ENCODE measurements at places on chromosomes 6 and 20.

DNA sequence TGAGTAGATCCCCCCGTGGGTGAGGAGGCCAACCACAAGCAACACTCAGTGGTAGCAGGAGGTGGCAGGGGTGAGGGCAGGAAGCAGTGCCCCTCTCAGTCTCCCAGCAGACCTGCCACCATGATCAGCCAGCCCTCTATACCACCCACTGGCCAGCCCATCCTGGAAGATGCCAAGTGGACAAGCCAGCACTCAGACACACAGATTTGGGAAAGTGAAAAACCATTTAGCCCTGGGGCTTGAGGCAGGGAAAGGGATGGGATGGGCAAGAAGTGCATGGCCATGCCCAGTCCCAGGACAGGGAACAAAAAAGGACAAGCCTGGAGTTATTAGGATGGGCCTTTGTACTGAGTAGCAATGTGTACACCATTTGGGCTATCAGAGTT lies 76.9 kb downstream of the HFE start:
- no peak overlapping the region for H3K4me3 ChIP-seq
- H3K4me1 ChIP-seq = peaks cover 20% of the 10 kb centered on the region
- no peak for DNase-seq

- no peak for DNase-seq
- no peak overlapping the region for H3K27ac ChIP-seq
Observed at GRCh38 chr20:64106435-64106961, 867 bp downstream of the NPBWR2 start.

DNA sequence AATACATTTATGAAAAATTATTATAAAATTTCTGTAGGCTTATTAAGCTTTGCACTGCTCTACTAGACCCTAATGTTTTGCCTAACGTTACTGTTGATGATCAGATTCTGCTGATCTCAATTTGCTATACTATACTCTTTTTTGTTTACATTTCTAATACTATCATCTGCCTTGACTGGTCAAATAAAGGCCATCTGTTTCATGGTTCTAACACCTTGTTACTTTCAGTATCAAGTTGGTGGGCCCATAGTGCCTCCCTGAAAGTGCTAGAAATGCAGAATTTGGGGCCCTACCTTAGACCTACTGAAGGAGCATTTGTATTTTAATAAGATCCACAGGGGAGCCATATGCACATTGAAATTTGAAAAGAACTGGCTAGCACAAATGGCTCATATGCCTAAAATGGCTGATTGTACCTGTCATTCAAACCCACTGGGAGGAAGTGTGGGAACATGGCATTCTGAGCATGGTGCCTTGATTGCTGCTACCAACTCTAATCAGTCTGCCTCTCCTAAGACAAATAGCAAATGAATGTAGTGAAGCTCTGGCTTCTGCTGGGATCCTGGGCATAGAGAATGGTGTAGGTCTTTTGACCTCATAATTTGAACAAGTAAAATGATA lies 199.1 kb upstream of the BTBD3 start:
- no peak for DNase-seq
- H3K27ac ChIP-seq = no peak overlapping the region
- H3K4me1 ChIP-seq = peaks cover 20% of the 10 kb centered on the region
- no peaks in the 10 kb centered on the region for H3K36me3 ChIP-seq
- no peaks in the 10 kb centered on the region for H3K27me3 ChIP-seq
- no peak overlapping the region for H3K4me3 ChIP-seq

- H3K27me3 ChIP-seq = no peaks in the 10 kb centered on the region
- peaks cover 4% of the 10 kb centered on the region for H3K4me1 ChIP-seq
- no peak overlapping the region for H3K27ac ChIP-seq
- H3K36me3 ChIP-seq = peaks cover 5% of the 10 kb centered on the region
Observed at GRCh38 chr6:44100088-44100550, 27.1 kb downstream of the MRPL14 start.

DNA sequence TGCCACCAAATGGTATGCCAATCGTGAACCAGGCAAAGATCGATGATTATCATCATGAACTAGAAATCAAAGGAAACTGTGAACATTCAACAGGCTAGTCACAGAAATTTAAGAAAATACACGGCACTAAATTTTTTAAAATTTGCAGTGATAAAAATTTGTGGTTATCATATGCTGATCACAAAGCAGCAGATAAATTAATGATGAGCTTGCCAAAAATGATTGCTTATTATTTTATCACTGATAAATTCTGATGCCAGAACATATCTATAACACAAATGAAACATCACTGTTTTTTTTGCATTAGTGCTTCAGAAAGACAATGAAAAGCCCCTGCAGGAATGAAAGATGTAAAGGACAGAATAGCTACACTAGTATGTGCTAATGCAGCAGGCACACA lies 1413.2 kb upstream of the MAP3K7 start:
- no peak for DNase-seq
- H3K27me3 ChIP-seq = no peaks in the 10 kb centered on the region
- no peak overlapping the region for H3K27ac ChIP-seq
- no peaks in the 10 kb centered on the region for H3K36me3 ChIP-seq
- no peaks in the 10 kb centered on the region for H3K4me1 ChIP-seq

DNA sequence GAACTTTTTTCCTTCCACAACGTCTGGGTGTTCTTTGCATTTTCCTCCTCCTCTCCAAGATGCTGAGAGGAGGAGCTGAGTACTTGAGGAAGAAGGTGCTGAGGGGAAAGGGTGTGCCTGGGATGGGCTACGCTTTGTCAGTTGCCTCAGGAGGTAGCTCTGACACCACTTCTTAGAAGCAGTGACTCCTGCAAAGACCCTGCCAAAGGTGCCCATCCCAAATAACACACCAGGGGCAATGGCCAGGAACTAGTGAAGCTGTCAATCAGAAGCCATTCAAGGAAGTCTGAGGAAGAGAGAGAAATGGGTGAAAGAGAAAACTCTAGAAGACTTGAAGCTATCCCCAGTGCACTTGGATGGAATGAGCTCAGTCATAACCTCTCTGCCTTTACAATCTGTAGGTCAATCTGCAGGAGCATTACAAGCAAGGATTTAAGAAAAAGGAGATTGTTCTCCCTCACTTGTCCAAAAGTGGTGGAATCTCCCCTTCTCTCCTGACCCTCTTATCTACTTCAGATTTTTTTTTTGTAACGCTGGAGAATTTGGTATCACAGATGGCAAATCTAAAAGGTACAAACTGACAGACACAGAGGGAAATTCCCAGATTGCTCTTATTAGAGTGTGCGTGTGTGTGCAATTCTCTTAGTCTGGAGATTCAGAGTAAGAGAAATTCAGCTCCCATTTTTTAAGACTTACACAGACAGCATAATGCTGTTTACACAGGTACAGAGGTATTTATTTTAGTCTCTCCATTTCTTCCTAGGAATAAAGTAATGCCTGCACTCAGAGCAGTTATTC lies 242.6 kb downstream of the GMPR start:
- H3K36me3 ChIP-seq = no peaks in the 10 kb centered on the region
- H3K27me3 ChIP-seq = no peaks in the 10 kb centered on the region
- no peak for DNase-seq
- no peak overlapping the region for H3K27ac ChIP-seq
- no peak overlapping the region for H3K4me3 ChIP-seq

DNA sequence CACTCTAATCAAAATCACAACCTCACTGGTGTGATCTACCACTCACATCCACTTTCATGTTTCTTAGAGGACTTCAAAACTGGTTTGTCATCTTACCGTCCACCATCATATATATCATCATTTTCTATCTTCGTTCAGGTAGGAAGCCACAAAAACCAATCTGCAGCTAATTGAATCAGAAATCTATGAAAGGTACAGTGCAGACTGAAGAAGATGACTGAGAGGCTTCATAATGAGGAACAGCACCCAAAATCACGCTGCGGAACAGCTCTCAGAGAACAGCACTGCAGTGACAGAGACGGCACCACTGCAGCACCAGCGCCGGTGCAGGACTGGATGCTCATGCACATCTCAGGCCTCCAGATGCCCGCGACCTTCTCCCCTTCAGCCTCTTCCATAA lies 13.0 kb downstream of the GMDS start:
- H3K4me3 ChIP-seq = no peak overlapping the region
- no peak for DNase-seq
- no peaks in the 10 kb centered on the region for H3K4me1 ChIP-seq
- H3K27ac ChIP-seq = no peak overlapping the region

GRCh38 chr6:132199343-132199742 lies 201.9 kb downstream of the MOXD1 start:
- H3K4me3 ChIP-seq = no peak overlapping the region
- no peak overlapping the region for H3K27ac ChIP-seq
- H3K27me3 ChIP-seq = no peaks in the 10 kb centered on the region
- DNase-seq = no peak
- H3K4me1 ChIP-seq = peaks cover 7% of the 10 kb centered on the region

- no peak overlapping the region for H3K27ac ChIP-seq
- H3K27me3 ChIP-seq = no peaks in the 10 kb centered on the region
- no peak overlapping the region for H3K4me3 ChIP-seq
- DNase-seq = no peak
- no peaks in the 10 kb centered on the region for H3K36me3 ChIP-seq
- peaks cover 21% of the 10 kb centered on the region for H3K4me1 ChIP-seq
Observed at GRCh38 chr20:32289661-32290431, 12.4 kb downstream of the KIF3B start.

DNA sequence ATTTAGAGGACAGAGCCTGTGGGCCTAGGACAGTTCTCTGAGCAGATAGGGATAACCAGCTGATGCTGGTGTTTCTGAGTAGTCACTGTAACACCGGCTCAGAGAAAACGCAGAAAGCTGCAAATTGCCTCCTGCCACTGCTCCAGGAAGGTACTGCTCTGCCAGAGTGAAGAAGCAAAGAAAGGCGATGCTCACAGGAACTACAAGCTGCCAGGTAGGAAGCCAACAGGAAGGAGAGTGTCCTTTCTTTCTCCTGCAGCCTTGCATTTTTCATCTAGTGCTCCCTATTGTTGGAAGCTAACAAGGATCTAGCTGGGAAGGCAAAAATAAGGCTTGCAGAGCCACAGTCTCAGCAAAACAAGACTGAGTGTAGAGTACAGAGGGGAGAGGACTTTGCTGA lies 70.7 kb upstream of the RAB32 start:
- DNase-seq = no peak
- H3K27me3 ChIP-seq = no peaks in the 10 kb centered on the region
- H3K4me3 ChIP-seq = no peak overlapping the region
- H3K36me3 ChIP-seq = no peaks in the 10 kb centered on the region

GRCh38 chr6:137723273-137724017 lies 143.6 kb upstream of the TNFAIP3 start:
- no peaks in the 10 kb centered on the region for H3K4me1 ChIP-seq
- H3K27me3 ChIP-seq = peaks cover 2% of the 10 kb centered on the region
- H3K4me3 ChIP-seq = no peak overlapping the region
- no peaks in the 10 kb centered on the region for H3K36me3 ChIP-seq

DNA sequence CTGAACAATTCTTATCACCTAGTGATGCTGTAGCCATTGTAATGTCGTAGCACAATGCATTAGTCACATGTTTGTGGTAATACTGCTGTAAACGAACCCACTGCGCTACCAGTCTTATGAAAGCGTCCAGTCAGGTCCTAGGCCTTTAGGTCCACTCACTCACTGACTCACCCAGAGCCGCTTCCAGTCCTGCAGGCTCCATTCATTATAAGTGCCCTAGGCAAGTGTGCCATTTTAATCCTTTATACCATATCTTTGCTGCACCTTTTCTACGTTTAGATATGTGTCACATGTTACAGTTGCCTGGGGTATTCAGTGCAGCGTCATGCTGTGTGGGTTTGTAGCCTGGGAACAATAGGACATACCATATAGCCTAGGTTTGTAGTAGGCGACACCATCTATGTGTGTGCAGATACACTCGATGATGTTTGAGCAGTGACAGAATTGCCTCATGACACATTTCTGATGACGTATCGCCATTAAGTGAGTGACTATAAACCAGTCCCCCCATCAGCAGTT lies 15.4 kb downstream of the IGF2R start:
- H3K27me3 ChIP-seq = no peaks in the 10 kb centered on the region
- H3K36me3 ChIP-seq = no peaks in the 10 kb centered on the region
- H3K4me3 ChIP-seq = no peak overlapping the region
- no peak for DNase-seq

- no peak overlapping the region for H3K4me3 ChIP-seq
- peaks cover 5% of the 10 kb centered on the region for H3K4me1 ChIP-seq
- DNase-seq = no peak
- H3K36me3 ChIP-seq = no peaks in the 10 kb centered on the region
- H3K27ac ChIP-seq = no peak overlapping the region
Observed at GRCh38 chr6:107841275-107841670, 17.2 kb upstream of the SCML4 start.

- H3K27ac ChIP-seq = no peak overlapping the region
- no peaks in the 10 kb centered on the region for H3K27me3 ChIP-seq
- H3K4me1 ChIP-seq = peaks cover 16% of the 10 kb centered on the region
- no peak overlapping the region for H3K4me3 ChIP-seq
Observed at GRCh38 chr6:45438849-45439406, 61.2 kb upstream of the SUPT3H start.

DNA sequence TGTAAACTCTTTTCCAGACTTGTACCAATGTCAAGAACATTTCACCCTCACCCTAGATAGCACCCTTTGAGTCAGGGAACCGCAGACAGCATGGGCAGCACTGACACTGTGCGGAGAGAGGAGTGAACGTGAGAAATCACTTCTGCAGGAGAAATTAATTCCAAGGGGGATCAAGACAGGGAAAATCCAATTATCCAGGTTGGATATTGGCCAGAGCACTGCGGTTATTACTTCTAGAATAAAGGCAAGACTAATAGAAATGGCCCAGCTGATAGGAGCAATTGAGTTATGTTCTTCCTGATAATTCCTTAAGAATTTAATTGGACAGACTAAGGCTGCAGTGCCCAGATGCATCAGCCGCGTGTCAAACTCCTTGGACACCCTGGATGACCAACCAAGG lies 179.6 kb downstream of the SMOC2 start:
- no peak for DNase-seq

DNA sequence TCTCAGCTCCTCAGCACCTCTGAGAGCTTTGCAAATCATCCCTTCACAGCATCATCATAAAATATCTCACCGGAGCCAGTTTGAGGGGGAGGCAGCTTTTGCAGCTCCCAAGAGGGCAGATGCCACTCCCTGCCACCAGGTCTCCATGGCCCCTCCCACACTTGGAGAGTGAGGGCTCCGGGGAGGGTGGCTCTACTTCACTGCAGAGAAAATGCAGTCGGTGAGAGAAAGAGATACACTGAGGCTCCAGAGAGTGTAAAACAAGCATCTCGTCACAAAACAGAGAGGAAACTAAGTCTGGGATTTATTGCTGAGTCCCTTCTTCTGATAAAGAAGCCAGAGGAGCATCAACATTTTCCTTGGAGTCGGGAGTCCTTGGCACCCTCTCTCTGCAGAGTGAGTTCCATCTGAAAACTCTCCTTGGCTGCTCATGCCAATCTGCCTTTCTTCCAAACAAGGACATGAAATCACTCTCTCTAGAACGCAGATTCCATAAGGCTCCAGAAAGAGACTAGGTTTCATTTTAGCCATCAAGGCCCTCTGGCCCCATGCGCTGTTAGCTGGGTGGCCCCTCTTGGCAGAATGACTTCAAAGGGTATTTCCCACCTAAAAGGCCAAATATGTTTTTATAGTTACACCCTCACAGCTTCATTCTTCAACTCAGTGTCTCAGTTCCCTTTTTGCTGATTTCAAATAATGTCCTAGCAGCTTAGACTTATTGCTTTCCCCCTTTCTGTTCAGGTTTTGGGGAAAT lies 70.6 kb upstream of the F13A1 start:
- H3K4me3 ChIP-seq = no peak overlapping the region
- no peak for DNase-seq
- peaks cover 11% of the 10 kb centered on the region for H3K27me3 ChIP-seq
- H3K4me1 ChIP-seq = no peaks in the 10 kb centered on the region
- H3K36me3 ChIP-seq = no peaks in the 10 kb centered on the region

- no peak for DNase-seq
- peaks cover 2% of the 10 kb centered on the region for H3K27me3 ChIP-seq
- H3K4me3 ChIP-seq = no peak overlapping the region
Observed at GRCh38 chr6:151729829-151730495, 77.5 kb upstream of the ESR1 start.

All from neural crest cell (in vitro differentiated cells).